ENCODE measurements at places on chromosomes 6 and 20.

DNA sequence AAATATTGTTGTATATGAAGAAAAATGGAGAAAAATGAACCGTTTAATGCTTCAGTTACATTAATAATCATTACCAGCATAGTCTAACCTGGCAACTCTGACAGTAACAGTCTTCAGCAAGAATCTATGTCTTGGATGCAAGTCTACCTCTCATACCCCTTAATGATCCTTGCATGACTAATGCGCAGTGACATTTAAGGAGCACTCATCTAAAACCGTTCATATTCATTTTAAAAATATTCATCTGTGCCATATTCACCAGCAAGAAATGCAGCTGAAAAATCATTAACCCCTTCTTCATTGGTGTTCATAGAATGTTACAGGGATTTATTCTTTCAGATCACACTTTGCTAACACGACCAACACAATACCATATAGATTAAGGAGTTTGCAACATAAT is 227.2 kb upstream of the ASCC3 start:
- no peak for DNase-seq

DNA sequence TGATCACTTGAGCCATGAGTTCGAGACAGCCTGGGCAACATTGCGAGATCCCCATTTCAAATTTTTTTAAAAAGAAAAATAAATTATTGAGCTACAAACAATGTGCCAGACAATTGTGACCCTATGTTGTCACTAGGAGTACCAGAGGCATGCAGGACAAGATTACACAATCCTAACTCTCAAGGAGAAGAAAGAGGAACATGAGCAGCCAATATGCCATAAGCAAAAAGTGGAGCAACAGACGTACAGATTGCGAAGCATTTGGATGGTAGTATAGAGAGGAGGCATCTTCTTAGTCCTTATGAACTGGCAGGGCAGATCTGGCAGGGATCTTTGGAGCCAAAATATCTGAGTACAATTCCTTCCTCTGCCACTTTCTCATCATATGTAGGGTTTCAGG is 156.4 kb downstream of the OR2B2 start:
- DNase-seq: no peak

GRCh38 chr6:26501482-26501986 is 1.4 kb downstream of the BTN1A1 start:
- peak; percentile 16 for DNase-seq

GRCh38 chr6:108807928-108808327 is 40.3 kb upstream of the ARMC2 start:
- DNase-seq: no peak

DNA sequence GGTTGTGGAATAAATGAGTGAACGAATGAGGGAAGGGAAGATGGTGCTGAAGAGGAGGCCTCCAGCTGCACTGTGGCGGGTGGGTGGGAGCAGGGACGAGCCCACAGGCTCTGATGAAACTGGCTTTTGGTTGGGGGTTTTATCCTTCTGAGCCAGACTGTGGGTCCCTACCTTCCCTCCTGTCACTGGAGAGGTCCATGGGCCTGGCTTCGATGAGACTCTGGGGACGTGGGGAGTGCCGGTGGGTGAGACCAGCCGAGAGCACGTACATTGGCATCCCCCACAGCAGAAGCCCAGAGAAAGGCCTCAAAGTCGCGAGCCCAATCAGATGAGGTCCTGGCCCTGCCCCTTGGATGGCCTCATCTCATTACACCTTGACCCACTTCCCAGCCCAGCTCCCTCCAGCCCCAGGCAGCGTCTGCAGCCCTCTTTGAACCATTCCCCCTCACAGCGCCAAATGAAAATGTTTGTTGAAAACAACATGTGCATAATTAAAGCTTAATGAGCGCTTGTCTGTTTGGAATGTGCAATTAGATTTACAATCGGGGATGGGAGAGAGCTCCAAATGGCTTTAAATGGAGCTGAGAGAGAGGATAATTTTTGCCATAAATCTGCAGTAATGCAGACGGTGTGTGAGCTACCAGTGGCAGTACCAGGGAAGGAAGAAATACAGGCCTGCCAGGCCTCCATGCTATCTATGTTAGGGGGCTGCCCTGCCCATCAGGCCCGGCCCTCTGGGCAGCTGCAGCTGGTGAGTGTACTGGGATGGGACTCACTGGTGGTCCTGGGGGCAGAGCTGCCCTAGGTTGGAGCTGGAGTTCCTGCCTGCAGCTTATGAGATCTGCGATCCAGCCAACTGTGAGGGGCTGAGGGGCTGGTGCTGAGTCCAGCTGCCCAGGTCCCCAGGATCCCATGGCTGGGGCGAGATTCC is 47.2 kb downstream of the TOX2 start:
- DNase-seq: no peak

GRCh38 chr20:40538131-40538530 is 150.9 kb downstream of the MAFB start:
- DNase-seq: no peak

DNA sequence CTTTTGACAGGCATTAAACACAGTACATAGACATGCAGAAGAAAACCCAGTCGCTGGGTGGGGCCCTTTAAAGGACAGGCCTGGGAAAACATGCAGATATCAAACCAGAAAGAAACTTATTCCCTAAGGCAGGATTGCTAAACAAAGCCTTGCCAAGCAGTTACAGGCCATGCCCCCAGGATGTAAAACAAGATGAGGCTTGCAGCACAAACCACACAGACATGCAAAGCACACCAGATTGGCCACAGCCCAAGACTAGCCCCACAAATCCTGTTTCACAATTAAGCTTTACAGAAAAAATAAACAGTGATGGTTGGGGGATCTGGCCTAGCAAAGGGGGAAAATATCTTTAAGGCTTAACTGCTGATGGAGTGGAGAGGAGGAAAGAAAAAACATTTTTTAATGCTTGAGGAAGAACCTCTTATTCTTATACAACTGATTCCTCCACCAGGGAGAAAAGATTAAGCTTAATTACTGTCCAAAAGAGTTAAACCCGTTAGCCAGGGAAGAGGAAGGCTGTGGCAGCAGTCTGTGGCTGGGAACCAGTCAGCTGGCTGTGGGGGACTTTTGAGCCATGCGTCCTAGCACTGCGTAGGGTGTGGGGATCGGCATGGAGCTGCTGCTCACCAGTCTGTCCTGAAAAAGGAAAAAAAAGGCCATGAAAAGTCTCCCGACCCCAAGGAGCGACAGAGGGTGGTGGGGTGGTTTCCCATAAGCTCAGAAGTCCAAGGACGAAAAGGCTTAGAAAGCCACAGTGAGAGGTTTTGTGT is 28.4 kb downstream of the COL19A1 start:
- DNase-seq: no peak

- DNase-seq: peak; percentile 15
Observed at GRCh38 chr6:4055420-4056041, 23.4 kb downstream of the FAM217A start.

- no peak for DNase-seq
Observed at GRCh38 chr6:34926655-34927054, 37.6 kb downstream of the ANKS1A start.

- peak; percentile 85 for DNase-seq
Observed at GRCh38 chr6:149031859-149032598, 285.2 kb downstream of the UST start.

DNA sequence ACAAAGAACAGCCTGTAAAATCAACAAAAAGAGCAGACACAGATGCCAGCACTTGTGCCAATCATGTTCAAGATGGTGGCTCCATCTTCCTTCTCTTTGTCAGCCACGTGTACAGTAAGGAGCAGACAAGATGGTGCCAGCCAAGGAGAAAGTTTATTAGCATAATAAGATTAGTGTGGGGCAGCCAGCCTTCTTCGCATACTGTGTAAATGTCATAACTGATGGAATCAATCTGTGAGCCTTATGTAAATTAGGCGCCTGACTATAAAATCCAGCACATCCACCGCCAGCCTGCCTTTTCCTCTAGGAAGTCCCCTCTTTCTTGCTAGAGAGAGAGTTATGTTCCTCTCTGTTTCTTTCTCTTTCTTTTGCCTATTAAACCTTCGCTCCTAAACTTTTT is 99.7 kb upstream of the RALGAPA2 start:
- DNase-seq: no peak

- no peak for DNase-seq
Observed at GRCh38 chr20:11429168-11429567, 488.5 kb upstream of the BTBD3 start.

DNA sequence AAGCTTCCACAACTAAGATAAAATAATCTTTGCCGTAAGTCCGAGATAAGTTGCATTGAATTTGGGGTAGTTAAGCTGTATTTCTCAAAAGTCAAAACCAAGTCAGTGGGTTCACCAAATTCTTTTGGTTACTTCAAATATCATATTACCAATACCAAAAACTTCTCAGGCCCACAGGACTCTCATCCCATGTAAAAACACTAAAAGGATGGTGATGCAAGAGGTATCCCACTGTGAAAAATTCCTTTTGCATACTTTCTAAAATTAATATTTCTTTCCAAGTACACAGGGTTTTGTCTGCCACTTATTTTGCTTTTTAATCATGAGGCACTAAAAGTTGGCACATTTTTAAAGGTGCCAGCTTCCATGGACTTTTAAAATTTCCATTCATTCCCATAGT is 151.3 kb downstream of the GJA10 start:
- DNase-seq: no peak

- DNase-seq: no peak
Observed at GRCh38 chr6:161088676-161089328, 97.2 kb downstream of the MAP3K4 start.

- DNase-seq: no peak
Observed at GRCh38 chr20:46176739-46177378, 58.7 kb downstream of the CD40 start.

DNA sequence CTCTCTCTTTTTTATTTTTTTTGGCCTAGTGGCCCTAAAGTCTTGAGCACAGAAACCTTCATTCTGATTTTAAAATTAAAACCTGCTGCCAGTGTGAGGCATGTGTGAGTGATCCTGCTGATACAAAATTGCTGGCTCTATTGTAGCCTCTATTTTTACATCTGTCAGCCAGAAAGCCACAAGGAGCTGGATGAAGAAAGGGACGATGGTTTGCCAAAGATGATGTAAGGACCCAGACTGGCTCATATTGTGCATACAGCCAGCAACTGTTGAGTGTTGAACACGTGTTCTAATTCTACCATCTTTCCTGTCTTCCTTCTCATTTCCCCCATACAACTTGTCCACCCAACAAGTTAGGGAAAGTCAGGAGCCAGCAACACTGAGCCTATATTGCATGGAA is 40.8 kb upstream of the ATXN1 start:
- DNase-seq: no peak

DNA sequence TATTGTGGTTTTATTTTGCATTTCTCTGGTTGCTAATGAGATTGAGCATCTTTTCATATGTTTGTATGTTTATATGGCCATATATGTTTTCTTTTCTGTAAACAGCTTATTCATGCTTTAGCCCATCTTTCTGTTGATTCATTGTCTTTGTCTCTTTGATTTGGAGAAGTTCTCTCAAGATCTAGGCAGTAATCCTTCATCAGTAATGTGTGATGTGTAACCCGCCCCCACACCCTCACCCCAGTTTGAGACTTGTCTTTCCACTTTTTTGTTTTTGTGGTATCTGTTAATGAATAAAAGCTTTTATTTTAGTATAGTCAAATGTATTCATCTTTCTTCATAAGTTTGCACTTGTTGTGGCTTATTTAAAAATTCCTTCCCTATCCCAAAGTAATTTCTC is 26.0 kb downstream of the ZC3H12D start:
- no peak for DNase-seq

GRCh38 chr20:15220009-15220656 is 882.7 kb upstream of the FLRT3 start:
- DNase-seq: no peak

DNA sequence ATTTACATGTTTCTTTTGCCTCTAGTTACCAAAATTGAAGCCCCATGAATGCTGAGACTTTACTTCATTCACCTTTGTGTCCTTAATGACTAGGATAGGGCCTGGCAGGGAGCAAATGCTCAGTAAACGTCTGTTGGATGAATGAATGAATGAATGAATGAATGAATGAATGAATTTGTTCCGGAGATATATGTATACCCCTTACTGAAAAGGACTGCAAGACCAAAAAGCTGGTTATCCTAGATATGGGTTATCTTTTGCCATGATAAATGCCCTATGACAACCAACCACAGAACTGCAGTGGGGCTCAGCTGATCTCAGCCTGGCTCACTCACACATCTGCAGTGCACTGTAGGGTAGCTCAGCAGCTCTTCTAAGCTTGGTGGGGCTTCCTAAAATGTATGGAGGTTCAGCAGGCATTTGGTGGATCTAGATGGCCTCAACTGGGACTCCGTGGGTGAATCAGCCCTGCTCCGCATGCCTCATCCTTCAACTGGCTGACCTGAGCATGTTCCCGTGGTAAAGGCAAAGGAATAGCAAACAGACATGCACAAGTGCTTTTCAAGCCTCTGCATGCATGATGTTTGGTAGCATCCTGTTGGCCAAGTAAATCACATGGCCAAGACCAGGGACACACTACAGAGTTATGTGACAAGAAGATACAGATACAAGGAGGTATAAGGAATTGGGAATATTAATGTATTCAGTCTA is 378.7 kb upstream of the SOX4 start:
- no peak for DNase-seq

DNA sequence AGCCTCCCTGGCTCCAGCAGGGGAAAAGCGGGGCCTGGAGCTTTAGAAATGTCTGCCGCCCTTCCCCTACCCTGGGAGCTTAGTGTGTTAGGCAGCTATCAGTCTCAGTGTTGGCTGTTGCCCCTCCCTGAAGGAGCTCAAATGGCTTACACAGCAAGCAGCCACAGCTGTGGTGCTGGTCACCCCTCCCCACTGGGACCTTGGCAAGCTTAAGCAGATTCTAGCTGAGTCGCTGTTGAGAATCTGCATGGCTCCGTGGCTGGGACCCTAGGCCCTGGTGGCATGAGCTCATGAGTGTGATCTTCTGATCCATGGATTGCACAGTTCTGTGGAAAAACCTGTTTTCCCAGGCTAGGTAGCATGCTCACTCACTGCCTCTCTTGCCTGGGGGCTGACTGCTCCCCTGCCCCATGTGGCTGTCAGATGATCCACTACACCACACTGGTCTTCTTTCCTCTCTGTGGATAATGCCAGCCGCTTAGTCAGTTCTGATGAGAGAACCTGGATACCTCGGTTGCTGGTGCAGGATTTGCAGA is 714.0 kb downstream of the MAFB start:
- DNase-seq: no peak

DNA sequence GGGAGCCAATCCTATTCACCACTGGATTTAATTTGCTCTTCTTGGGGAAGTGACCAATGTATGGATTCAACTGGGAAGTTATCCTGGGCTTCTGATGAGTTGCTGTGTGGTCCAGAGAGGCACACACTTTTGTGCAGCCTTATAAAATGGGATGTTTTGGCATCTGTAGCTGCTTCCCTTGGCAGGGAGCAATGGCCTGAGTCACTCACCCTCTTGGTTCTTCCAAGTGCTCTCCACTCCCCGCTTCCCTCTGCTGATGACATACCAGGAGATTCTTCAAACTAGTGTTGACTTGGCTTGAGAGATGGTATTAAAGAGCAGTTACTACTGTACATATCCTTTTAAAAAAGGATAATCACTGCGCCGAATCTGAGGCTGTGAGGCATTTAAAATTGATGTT is 105.8 kb downstream of the JARID2 start:
- DNase-seq: no peak

GRCh38 chr6:62090442-62091229 is 195.4 kb downstream of the KHDRBS2 start:
- DNase-seq: no peak

- no peak for DNase-seq
Observed at GRCh38 chr20:7586481-7586880, 353.8 kb downstream of the HAO1 start.

GRCh38 chr20:10666221-10667076 is 7.3 kb downstream of the JAG1 start:
- DNase-seq: no peak

- DNase-seq: no peak
Observed at GRCh38 chr6:157078326-157078725, 245.0 kb downstream of the TMEM242 start.

GRCh38 chr20:51529081-51529681 is 13.3 kb downstream of the NFATC2 start:
- DNase-seq: peak; percentile 84

Measured in activated CD4-positive, alpha-beta T cell treated with anti-CD3 and anti-CD28 coated beads, Interleukin-2, Interleukin-4, amounts not matched to agents 100 ng/mL and 50 ng/mL, durations not matched to agents 16 hours and 8 hours (primary cell).